Stimulated activated CD4-positive, alpha-beta T cell treated with anti-CD3 and anti-CD28 coated beads, Interleukin-2, amount 100 ng/mL, for 4 hours (primary cell): ENCODE measurements at places on chromosomes 11 and 22.

DNA sequence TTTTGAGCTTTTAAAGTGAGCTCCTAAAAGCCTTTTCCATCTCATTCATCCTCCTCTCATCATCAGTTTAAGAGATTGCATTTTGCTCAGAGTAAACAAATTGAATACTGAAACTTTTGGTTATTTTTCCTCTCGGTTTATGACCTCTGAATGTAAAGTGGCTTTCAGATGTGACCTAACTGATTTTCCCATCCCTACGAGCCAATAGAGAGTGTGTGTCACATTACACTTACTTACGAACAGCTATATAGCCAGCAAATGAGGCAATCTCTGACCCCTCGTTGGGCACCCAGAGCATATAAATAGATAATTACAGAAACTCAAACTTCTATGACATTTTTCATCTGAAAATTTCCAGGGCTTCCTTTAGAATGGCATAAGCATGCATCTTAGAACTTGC, 317.7 kb downstream of the OPCML start:
- DNase-seq: no peak

GRCh38 chr11:104830080-104830479, 68.2 kb downstream of the CASP12 start:
- DNase-seq: no peak

DNA sequence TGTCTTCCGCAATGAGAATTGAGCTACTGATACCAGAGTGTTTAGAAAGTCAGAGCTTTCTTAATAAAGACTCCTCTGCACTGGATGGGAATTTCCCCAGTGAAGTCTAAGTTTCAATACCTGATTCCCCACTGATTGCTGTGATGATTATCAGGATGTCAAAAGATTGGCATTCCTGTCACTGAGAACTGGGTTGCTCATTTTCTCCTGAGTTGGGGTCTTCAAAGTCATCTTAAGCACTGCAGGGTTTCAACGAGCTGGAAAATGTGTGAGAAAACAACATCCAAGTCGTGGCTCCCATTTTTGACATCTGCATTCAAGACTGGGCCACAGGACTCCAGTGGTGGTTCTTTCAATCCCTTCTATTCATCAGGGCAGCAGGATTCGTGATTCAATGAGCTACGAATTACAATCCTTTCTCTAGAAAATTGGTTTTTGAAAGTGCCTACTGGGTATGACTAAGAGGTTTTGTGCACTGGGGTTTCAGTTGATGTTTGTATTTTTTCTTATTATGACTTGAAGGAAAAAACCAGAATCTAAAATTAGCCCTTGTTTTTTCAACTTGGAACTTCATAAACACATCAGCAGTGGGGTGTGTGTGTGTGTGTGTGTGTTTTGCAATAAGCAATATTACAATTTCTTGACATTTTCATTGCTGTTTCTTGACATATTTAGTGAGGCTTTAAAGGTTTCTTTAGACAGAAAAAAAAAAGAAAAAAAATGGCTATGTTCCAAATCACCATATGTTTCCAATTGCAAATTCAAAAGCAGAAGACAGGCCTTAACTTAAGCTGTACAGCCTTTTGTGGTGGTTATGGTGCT, 233.0 kb downstream of the FAM76B start:
- no peak for DNase-seq

- DNase-seq: no peak
These were observed 13.7 kb upstream of the SCUBE1 start for GRCh38 chr22:43356881-43357280.

GRCh38 chr22:45227645-45228400, 12.9 kb downstream of the KIAA0930 start:
- DNase-seq: no peak

DNA sequence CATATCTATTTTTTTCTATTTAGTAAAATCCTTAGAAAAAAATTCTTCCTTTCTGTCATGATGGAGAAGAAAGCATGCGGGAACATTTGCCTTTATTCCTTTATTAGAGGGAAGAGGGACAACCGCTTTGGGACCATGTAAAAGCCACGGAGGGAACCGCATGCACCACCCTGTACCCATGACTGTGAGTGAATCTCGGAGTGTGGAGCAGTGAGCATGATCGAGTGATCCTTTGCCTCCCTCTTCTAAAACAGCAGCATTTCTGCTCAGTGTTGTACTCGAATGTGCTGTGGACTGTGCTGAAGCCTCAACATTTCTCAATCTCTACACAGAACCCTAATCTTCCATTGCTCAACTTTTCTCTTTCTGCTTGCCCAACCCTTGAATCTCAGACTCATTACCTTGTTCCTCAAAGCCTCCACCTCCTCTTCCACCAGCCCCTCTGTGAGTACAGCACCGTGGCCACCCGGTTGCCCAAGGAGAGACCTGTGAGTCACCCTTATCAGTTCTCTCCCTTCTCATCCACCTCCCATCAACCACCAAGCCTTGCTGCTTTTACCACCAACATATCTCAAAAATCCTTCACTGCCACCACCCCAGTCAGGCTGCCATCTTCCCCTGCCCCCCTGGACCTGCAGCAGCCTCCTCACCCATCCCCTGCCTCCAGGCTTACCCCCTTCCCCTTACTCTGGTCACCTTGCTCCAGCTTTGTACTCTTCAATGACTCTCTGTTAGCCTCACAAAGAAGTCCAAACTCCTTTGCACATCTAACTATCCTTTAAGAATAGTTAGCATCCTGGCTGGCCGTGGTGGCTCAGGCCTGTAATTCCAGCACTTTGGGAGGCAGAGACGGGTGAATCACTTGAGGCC, 103.1 kb downstream of the NAT10 start:
- DNase-seq: no peak

DNA sequence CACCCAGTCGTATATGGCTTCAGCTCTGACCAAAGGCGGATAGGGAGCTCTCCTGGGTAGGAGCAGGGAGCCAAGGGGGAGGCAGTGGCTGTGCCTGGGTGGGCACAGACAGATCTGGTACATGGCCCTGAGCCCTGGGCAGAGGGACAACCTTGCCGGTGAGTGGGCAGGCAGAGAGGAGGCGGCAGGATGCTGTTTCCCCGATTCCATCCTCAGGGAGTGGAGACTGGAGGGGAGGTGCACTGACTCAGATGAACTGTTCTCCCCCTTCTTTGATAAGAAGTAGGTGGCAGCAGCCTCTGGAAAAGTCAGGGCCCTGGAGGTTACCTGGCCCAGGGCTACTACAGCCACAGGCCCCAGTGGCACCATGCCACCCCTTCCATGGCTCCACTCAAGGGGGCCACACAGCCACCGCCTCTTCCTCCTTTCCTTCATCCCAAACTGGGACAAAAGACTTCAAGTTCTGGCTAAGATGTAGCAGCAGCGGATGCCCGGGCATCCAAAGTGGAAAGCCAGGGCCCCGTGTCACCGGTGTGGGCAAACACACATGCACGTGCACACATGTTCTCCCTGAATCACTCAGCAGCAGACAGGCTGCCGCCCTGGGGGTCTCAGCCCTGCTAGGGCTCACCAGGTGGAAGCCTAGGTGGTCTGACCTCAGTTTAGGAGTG, 13.4 kb downstream of the CXCR5 start:
- DNase-seq: no peak

DNA sequence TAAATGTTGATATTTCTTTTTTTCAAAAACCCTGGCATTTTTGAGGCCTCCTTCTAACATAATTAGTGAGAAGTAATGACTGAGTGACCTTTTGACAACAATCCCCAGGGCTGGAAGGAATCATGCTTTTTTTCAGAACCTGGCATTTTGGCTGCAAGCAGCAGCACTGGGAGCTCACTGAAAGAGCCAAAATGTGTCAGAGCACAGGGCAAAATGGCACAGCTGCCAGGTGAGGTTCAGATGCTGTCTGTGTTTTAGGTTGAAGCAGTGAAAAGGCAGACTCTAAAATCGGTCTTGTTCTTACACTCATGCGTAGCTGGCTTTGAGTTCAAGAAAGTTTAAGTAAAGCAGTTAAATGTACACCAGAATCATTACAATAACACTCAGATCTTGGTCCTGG, 1063.8 kb downstream of the DLG2 start:
- DNase-seq: no peak

DNA sequence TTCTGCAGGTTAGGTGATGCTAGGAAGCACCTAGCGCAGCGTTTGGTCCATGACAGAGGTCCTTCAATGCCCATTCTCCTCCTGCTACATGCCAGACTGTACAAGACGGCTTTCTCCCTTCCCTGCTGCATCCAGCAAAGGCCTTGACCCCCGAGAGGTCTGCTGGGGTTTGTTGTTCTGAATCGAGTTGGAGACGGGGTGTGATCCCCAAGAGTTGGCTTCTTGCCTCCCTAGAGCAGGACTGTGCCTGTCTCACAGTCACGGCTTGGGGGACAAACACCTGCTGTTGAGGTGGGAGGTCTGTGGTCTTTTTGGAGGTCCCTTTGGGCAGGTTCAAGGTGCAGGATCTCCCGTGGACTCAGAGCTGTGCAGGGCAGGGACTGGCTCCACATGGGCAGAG, 352.3 kb upstream of the B3GAT1 start:
- DNase-seq: no peak

DNA sequence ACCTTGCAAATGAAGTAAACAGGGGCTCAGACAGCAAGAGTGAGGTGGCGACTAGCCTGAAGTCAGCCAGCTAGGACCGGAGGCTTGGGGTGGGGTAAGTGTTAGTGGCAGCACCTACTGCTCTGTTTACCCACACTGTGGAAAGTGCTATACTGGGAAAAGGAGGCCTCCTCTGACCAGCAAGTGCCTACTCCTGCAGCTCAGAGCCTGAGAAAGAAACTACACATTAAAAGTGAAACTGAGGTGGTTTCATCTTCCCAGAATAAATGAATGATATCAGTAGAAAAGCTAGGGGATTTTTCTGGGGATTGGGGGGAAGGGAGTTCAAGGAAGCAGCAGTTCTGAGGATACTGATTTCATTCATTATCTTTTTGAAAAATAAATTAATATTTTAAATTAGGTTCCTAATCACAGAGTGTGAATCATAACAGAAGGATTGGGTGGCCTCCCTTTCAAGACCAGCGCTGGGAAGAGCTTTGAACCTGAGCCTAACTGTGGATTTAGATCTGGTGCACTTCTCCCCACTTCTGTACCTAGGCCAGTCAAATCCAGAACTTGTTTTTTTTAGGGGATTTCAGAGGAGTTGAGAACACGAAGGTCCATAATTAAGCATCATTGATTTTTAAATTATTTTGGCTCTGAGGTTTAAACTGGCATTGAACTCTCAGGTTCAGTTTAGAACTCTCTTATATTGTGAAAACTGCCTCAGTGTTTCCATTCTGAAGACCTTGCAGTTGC, 48.1 kb upstream of the GRAMD1B start:
- DNase-seq: no peak

DNA sequence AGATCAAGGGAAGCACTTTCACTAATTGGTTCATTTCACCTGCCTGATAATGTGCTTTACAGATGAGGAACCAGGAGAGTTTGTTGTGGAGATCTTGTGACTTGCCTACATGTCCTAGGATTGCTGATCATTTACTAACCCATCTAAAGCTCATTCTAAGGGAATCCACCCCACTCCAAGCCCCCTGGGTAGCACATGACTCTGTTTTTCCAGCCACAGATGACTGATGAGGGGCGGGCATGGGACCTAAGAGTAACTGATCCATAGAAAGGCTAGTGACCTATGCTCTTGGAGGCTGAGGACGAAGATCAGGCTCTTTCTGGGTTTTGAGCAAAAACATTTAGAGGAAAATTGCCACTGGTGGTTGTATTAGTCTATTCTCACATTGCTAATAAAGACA, 378.1 kb downstream of the CADM1 start:
- DNase-seq: no peak

GRCh38 chr11:104610635-104611034, 287.6 kb downstream of the CASP12 start:
- DNase-seq: no peak

DNA sequence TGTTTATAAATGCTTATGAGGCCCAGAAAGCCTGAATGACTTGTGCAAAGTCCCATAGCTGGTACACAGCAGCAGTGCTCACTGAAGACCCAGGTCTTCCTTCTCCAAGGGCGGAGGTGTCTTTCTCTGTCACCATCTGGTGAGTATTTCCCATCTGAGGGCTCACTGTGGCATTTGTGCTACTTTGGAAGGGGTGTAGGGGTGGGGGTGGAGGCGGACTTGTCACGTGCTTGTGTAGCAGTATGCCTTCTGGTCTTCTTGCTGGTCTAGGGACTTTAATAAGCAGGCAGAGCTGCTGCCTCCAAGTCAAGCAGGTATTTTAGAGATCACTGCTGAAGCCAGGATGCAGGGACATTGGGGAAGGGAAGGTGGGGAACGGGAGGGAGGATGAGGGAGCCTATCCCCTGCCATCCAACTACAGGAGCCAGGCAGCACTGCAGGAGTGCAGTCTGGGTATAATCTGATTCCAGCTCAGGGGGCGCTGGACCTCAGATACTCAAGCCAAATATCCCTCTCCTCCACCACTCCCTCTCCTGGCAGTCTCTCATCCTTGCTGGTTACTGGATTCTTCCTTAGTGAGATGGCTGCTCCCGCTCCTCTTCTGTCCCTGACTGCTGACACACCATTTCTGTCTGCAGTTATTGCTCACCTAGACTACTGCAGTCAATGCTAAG, 3.4 kb downstream of the ABCC8 start:
- DNase-seq: no peak

DNA sequence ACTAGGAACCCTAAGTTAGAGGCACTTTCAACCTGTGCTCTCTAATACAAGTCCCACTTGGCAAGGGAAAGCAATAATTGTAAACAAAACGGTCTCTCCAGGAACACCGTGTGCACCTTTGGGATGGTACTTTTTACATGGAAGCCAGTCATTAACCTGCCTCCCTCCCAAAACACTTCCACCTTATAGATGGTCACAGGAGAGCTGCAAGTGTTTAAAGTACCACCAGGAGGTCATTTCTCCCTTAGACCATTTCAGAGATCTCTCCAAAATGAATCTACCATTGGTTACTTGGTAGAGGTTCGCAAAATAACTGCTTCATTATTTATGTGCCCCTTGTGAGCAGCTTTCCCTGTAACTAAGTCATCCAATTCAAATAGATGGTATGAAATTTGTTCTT, 375.3 kb downstream of the DYNC2H1 start:
- no peak for DNase-seq

DNA sequence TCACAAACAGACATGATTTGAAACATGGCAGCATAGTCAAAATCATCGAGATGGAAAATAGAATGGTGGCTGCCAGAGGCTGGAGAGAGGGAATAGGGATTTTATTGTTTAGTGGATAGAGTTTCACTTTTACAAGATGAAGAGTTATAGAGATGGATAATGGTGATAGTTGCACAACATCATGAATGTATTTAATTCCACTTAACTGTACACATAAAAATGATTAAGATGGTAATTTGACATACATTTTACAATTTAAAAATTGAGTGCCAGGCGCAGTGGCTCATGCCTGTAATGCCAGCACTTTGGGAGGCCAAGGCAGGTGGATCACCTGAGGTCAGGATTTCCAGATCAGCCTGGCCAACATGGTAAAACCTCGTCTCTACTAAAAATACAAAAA, 21.2 kb downstream of the TTC28 start:
- no peak for DNase-seq
